ENCODE measurements at places on chromosomes 5 and 9.

DNA sequence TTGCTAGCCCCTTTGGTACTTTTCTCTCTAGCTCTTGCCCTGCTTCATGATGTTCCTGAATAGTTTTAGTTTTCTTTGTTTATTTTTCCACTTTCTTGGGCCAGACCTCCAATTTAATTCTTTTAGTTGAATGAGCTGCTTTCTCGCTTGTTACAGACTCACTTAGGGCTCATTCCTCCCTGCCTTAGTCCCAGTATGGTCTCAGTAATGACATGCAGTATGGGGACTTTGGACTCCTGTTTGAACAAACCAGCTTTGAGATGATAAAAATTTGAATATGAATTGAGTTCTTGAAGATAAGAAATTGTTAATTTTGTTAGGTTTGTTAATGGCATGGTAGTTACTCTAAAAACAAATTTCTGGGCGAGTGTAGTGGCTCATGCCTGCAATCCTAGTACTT lies 284.8 kb upstream of the DMRT1 start:
- DNase-seq = no peak

DNA sequence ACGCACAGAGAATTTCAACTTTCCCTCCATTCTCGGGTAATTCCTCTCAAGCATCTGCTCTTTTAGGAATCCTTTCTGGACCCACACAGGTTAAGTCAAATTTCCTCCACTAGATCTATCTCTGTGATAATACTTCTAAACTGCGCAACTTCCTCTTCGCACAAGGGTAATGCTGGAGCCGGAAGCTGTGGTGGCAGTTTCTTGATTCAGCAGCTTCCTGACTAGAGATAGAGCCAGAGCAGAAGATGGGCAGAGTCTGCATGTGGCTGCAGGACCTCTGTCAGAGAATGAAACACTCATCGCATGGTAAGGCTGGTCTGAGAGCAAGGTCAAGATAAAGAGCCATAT lies 11.1 kb upstream of the CDC42SE2 start:
- DNase-seq = no peak

DNA sequence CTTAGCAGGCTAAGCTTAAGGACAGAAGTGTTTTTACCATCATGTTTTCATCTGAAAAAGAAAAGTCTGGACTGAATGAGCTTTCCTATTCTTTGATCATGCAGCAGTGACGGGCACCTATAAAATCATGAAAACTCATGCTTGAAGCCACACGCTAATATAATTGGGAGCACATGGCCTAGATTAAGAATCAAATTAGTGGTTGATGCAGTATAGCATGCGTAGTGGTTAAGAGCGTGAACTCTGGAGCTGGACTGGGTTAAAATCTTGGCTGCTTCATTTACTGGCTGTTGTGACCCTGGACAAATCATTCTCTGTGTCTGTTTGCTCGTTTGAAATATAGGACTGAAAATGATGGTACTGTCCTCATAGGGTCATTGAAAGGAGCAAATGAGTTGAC lies 49.9 kb upstream of the IL13 start:
- DNase-seq = no peak

GRCh38 chr5:28808967-28809810 lies 1770.8 kb upstream of the CDH9 start:
- peak; percentile 32 for DNase-seq

DNA sequence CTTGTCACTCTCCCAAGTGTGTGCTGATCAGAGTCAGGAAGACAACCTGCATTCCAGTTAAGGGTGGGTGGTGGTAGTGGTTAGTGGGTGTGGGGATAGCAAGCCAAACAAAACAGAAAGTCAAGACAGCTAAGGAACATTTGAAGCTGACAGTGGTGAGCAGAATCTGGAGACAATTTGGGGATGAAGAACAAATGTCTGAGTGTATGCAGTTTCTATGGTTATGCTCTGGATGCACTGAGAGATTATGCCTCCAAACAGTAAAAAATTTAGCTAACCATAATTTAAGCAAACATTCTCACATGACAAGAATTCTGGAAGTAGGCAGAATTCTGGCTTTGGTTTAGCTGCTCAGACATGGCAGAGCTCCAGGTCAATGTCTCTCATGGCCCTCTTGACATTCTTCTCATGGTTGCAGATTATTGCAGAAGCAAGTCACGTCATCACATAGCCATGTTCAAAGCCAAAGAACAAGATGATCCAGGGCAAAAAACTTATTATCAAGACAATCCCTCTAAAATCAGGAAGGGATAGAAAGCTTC lies 148.7 kb downstream of the LURAP1L start:
- no peak for DNase-seq

- no peak for DNase-seq
Measured at GRCh38 chr9:76401176-76401575, 7.0 kb upstream of the RFK start.

- DNase-seq = no peak
Measured at GRCh38 chr9:2809692-2810419, 34.0 kb downstream of the PUM3 start.

DNA sequence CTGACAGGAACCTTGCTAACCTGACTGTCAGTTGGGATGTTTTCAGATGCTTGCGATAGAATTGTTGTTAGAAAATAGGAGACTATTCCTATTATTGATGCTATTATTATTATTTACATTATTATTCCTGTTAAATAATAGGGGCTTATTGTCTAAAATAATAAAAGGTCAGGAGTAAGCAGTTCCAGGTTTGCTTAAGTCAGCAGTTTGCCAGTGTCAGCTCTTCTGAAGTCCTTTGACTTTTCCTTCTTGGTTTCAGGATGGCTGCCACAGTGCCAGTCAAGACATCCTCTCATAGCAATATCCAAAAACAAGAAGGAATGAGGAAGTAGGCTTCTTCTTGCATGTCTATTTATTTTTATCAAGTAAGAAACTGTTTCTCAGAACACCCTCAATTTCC lies 141.7 kb upstream of the MARCHF11 start:
- no peak for DNase-seq

DNA sequence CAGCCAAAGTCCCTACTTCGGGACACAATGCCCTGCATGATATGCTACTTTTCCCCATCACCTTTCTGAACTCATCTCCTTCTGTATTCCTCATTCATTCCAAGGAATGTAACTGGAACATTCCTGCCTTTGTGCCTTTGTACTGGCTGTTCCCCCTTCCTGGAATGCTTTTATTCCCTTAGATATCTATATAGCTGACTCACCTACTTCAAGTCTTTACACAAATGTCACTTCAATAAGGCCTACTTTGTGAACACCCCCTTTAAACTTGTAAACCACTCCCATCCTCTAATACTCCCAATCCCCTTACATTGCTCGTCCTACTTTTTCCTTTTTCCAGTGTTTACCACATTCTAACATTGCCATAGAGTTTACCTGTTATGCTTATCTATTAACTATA lies 2.4 kb downstream of the NOL6 start:
- DNase-seq = no peak

GRCh38 chr5:143116814-143117213 lies 286.7 kb downstream of the NR3C1 start:
- no peak for DNase-seq

Data from NCI-H1694 treated with DMSO at 0.1 percent for 48 hours (cell line).